ENCODE measurements at places on chromosomes 6 and 20.

DNA sequence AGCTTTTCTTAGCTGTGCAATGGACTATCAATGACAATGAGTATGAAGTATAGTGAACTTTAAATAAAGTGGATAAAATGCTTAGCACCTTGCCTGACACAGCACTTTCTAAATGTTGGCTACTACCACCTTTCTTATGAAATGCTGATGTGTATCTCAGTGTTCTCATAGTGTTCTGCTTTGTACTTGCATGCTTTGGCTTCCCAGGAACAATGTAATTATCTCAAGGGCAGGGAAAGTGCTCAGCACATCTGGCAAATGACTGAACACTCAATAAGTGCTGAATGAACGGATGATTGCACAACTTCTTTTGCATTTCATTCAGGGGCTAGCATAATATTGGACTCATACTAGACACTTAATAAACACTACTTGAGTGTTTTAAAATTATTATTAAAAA, 28.2 kb upstream of the NOX3 start:
- DNase-seq: no peak

DNA sequence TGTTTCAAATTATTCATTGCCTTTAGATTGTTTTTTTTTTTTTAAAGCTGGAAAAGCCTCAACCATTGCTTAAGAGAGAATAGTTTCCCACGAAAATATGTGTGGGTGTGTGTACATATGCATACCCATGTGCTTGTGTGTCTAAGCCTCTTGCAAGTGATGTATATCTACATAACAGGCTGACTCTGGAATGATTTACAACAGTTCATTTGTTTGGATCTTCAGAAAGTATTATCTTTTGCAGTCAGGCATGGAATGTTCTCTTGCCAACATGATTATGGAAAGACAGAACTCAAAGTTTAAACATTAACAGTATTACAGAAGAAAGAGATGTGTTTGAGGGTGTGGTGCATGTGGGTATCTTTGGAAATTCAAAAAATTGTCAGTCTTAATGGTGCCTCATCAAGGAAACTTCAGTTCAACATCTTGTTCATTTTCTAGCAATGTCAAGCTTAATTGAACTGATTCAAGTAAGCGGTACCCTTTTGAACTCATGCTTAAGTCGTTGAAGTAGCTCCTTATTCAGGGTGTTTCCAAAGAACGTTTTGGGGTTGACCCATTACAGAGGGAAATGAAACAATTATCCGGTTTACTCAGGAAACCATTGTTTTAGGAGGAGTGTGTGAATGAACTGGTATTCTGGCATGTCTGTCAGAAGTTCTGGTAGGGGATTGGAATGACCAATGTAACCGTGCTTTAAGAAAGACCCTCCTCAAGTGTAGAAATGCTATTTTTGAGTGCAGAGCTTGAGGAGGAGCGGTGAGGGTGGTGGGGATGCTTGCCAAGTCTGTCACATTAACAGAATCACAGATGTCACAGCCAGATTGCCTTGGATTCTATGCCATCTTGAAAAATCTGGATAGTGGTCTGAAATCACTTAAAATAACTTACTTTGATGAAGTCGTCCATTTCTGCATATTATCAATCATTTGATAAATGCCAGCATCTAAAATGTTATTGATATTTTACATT, 60.3 kb downstream of the ADGRG6 start:
- DNase-seq: no peak

- DNase-seq: peak; percentile 79
These were observed 10.4 kb upstream of the ABHD16B start for GRCh38 chr20:63850689-63851547.

DNA sequence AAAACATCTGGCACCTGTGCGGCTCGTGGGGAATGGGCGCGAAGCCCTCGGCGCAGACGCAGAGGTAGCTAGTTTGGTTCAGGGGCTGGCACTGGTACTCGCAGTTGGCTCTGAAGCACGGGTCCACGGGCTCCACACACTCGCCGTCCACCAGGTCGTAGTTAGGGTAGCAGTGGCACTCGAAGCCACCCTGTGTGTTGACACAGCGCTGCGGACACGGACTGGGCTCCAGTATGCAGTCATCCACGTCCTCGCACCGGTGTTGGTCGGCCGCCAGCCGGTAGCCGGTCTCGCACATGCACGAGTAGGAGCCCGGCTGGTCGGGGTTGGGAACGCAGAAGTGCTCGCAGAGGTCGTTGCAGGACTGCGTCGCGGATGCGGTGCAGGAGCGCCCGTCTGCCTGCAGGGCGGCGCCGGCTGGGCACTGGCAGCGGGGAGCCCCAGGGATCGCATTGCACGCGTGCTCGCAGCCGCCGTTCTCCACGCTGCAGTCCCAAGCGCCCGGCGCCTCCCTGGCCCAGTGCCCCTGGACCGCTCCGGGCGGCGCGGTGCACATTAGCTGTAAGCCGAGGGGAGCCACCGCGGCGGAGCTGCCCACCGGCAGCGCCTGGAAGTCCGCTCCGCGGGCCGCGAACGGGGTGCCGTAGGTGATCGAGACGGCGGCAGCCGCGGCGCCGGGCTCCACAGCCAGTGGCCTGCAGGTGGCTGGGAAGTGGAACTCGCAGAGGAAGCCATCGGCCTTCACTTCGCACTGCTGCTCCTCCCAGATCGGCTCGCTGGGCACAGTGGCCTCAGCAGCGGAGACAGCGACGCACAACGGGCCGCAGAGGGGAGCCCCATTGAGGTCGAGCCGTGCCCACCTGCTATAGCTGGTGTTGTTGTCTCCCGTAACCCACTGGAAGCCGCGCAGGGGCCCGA, 930 bp downstream of the THBD start:
- DNase-seq: peak; percentile 45

All from stimulated activated CD8-positive, alpha-beta memory T cell treated with anti-CD3 and anti-CD28 coated beads, Interleukin-4, amount 100 ng/mL, for 48 hours (primary cell).